ENCODE measurements at places on chromosomes 5 and 9.

DNA sequence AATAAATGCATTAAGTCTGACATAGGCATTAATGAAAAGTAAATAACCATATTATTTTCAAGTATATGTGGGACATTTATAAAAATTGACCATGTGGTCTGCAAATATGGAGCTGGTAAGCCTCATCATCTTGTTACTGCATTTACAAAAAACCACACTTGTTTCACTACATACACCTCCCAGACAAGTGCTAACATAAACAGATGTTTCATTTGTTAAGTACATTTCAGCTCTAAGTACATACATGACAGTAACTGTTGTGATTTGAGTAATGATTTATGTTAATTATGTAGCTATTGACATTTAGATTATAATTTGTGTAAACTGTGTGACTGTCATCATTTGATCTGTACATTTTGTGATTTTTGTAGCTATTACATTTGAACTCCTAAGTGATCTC, 13.9 kb downstream of the IDNK start:
- H3K27ac ChIP-seq, result no peak overlapping the region
- no peak overlapping the region for H3K4me3 ChIP-seq
- H3K27me3 ChIP-seq, result no peaks in the 10 kb centered on the region
- DNase-seq, result no peak

DNA sequence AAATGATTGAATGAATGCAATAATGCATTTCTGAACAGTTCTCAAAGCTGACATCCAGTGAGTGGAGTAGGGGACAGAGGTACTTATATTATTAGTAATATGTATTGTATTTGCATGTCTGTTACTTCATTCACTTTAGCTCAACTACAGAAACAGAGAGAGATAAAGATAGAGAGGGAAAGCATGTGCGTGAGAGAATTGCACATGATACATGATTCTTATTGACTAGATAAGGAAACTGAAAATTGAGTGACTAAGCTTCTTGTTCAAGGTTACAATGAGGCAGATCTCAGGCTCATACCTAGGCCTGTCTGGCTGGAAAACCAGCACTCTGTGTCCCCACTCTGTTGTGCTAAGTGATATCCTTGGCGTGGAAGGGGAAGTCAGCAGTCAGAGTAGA, 337.7 kb upstream of the KLF4 start:
- H3K27me3 ChIP-seq, result no peaks in the 10 kb centered on the region
- no peak for DNase-seq
- no peaks in the 10 kb centered on the region for H3K4me1 ChIP-seq
- no peaks in the 10 kb centered on the region for H3K36me3 ChIP-seq

DNA sequence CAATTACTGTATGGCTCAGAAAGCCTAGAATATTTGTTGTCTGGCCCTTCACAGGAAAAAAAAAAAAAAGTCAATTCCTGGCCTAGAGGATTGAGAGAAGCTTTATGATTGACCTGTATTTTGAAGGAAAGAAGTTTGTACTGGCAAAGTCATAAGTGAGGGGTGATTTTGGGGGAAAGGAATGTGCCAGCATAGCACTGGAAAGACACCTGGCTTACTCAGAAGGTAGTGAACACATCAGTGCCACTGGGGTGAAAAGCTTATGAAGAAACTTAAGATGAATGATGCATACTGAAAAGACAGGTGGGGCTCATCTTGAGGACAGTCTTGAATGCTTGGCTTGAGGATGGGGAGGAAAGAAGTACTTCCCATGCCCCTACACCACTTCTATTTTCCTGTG, 127.9 kb upstream of the RASA1 start:
- no peaks in the 10 kb centered on the region for H3K4me1 ChIP-seq
- H3K27ac ChIP-seq, result no peak overlapping the region
- no peak for DNase-seq
- no peaks in the 10 kb centered on the region for H3K36me3 ChIP-seq

DNA sequence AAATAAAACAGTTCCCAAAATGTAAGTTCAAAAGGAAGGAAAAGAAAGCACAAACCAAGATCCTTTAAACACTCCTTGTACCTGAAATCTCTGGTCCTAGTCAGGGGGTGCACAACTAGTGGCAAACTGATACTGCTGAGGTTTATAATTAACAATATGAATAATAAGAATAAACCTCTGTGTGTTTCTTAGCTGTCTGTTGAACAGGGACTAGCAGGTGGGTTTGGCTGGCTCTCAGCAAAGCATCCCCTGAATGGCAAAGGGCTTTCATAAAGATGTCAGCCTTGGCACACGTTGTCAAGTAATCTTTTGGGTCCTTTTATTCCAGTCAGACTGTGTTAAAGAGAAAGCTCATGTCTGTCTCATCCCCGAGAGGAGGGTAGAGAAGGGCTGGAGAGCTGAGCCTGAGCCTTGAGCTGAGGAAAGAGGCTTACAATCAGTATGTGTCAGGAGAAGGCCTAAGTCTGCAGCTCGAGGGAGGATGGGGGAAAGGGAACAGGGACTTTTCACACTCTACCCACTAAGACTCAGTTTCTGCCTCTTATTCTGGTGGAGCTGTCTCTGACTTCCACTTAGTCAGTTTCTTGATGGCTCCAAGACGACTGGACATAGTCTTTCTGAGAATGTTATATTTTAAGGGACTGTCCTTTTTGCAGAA, 123.0 kb downstream of the GALNT10 start:
- H3K4me1 ChIP-seq, result peaks cover 10% of the 10 kb centered on the region
- no peak overlapping the region for H3K27ac ChIP-seq
- H3K4me3 ChIP-seq, result no peak overlapping the region
- no peak for DNase-seq

- H3K36me3 ChIP-seq, result no peaks in the 10 kb centered on the region
- no peaks in the 10 kb centered on the region for H3K27me3 ChIP-seq
- no peak for DNase-seq
- no peak overlapping the region for H3K4me3 ChIP-seq
- H3K4me1 ChIP-seq, result no peaks in the 10 kb centered on the region
Measured at GRCh38 chr9:25543806-25544205, 134.4 kb downstream of the TUSC1 start.

DNA sequence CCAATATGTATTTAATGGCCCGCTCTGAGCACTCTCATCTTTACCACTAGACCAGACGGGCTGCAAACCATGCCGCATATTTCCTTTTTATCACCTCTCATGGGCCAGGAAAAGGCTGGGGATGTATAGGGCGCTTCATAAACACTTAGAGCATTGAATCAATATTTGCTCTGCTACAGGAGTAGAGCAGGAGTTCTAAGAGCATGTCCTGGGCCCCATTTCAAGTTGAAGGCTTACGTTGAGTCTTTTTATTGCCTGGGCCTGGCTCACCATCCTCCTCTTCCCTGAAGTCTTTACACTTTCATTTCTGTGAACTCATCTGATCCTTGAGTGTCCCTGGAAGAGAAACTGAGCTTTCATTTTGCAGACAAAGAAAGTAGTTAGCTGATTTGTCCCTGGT, 112.4 kb downstream of the FSTL4 start:
- H3K27me3 ChIP-seq, result peaks cover 5% of the 10 kb centered on the region
- no peak overlapping the region for H3K27ac ChIP-seq
- H3K4me1 ChIP-seq, result no peaks in the 10 kb centered on the region

DNA sequence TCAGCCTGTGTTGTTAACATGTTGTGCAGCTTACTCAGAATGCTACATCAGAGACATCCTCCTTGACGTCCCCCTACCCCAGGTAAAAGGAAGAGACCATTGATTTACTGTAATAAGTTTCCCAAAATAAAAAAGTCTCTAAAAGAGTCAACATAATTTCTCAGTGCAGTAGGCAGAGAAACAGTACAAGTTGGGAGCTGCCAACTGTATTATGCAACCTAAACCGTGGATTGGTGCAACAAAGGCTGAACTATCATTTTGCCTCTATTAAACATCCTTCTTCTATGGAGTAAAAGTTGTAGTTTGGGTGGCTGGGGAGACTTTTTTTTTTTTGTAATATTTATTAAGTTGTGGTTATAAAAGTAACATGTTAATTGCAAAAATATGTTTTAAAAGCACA, 208.0 kb downstream of the NR3C1 start:
- no peak overlapping the region for H3K27ac ChIP-seq
- H3K4me1 ChIP-seq, result no peaks in the 10 kb centered on the region
- DNase-seq, result no peak
- no peak overlapping the region for H3K4me3 ChIP-seq

GRCh38 chr5:58887721-58888409, 305.0 kb downstream of the RAB3C start:
- H3K4me1 ChIP-seq, result peaks cover 22% of the 10 kb centered on the region
- no peak for DNase-seq
- H3K27me3 ChIP-seq, result no peaks in the 10 kb centered on the region
- no peaks in the 10 kb centered on the region for H3K36me3 ChIP-seq
- no peak overlapping the region for H3K27ac ChIP-seq

Data from CD4-positive, alpha-beta T cell (primary cell).